ENCODE measurements at places on chromosomes 16 and 17.

DNA sequence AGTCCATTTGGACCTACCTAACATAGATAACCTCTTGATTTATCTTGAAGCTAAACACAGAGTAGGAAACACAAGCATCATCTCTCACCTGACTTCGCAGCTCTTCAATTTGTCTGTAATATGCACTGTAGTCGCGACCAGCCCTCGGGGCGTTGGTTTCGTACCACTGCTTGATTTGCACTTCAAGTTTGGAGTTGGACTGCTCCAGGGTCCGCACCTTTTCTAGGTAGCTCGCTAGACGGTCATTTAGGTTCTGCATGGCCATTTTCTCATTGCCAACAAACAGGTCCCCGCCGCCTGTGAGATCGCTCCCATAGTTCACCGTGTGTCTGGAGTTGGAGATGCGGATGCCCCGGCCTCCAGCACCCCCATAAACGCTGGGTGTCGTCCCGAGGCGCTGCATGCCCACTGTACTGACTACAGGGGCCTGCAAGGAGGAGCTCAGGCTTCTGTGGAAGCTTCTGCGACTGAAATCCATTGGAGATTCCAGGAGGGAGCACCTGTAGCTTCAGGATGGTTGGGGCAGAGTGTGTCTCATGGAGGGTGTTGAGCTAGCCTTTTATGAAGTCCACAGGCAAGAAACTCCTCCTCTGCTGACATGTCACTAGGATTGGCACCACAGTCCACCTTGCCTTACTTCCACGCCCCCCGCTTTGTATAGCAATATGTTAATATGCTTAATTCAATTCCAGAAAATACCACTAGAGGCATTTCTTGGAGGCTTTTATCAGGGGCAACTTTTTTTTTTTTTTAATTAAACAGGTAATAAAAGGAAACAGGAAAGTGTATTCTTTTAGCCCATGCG lies at the start of gene KRT20:
Gene KRT20 (minus strand): TSS at position 535 of the 805 bp plus-strand sequence. CDS start 57 bp downstream, at position 478.
- no peak for DNase-seq

DNA sequence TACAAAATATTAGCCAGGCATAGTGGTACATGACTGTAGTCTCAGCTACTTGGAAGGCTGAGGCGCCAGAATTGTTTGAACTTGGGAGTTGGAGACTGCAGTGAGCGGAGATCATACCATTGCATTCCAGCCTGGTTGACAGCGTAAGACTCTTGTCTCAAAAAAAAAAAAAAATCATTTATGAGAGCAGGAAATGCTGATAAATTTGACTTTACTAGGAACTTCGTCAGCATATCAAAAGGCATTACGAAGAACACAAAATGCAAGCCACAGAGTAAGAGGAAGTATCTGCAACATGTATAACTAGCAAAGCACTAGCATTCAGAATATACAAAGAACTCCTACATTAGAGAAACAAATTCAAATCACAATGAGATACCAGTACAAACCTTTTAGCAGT lies 279.3 kb downstream of the ZFHX3 start:
- DNase-seq, result no peak

GRCh38 chr16:12639044-12639443 lies 164.6 kb downstream of the CPPED1 start:
- DNase-seq, result no peak

DNA sequence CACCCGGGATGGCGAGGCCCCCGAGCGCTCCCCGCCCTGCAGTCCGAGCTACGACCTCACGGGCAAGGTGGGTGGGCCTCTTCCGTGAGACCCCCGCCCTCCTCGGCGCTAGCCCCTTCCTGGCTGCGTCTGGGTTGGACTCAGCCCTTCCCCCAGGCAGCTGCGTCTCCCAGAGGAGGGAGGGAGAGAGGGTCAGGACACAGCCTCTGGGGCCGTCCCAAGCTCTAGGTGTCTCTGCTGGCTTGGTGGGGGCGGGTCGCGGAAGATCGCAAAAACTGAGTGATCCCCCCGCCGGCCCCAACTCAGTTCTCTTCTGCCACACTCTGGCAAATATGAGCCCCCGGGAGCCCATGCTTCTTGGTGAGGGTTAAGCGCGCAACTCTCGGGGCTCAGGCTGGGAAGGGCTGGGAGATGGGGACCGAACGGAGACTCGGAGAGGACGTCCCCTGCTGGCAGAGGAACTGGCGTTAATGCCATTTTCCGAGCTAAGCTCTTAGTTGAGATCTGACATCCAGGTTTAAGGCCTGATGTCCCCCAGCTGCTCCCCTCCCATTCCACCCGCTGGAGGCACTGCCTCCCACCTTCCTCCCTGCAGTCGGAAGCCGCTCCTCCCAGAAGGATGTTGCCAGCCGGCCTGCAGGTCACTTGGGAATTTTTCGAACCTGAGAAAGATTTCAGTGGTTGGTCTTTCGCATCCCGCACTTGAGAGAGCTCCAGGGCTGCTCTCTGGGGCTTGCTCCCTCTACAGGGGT lies 419 bp downstream of the RAB37 start:
- DNase-seq, result peak; percentile 70

DNA sequence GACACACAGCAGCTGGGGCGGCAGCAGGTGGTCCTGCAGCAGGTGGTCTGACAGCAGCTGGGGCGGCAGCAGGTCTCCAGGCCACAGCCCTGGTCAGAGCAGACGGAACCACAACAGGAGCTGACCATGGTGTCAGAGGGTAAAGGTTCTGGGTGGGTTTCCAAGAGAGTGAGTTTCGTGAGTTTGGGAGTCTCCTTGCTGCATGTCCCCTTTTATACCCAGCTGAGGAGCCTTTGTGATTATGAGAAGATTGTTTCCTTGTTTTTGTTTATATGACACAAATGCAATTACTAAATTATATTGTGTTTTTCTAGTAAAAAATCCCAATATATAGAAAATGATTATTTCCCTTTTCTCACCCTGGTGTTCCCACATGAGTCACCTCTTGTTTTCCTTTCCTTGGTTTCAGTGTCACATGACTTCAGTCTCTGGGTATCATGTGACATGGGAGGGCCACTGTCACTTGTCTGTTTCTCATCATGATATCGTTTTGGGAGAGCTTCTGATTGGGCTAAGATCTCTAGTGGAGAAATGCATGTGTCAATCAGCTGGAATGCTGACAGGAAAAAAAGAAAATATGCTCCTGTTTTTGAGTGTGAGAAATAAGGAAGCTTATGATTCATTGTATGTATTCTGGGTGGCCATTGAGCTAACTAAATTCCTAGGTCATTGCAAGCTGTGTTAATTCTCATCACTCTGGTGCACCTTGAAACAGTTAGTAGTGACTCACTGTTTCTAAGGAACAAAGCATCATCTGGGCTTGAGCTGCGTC lies at the start of gene KRTAP4-6:
Gene KRTAP4-6 (minus strand): TSS at position 185 of the 772 bp plus-strand sequence. CDS start 57 bp downstream, at position 128.
- DNase-seq, result no peak

DNA sequence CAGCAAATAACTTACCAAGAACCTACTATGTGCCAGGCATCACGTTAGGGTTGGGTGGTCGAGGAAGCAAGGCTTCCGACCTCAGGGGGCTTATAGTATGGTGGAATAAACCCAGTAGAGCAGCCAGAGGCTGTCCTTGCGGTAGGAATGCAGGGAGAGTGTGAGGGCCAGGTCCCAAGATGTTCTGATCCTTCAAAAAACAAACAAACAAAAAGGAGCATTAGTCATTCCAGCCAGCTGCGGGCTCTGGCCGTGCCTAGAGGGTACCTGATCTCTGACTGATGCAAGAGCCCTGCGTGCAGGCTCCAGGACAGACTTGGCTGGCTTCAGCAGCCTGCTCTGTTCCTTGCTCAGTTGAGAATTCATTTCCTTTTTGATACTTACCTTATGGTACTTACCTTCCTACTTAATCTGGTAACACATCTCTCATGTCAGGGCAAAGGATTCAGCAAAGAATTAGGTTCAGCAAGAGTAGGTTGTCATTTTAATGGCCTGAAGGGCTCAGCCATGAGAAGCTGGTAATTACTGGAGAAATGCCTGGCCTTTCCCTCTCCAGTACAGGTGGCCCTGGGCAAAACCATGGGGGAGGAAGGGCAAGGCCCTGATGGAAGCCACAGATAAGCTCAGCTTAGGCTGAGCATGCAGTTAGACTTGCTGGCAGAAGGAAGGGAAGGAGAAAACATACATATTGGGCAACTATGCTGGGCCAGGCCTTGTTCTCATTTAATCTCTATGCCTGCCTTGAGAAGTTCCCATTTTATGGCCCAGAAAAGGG lies 18.4 kb downstream of the CYB5D2 start:
- DNase-seq, result no peak

GRCh38 chr16:48535831-48536613 lies 74.0 kb downstream of the N4BP1 start:
- DNase-seq, result peak; percentile 77

GRCh38 chr17:17950806-17951205 lies 21.4 kb downstream of the TOM1L2 start:
- DNase-seq, result no peak

GRCh38 chr16:89822188-89823086 lies 5.8 kb upstream of the SPIRE2 start:
- no peak for DNase-seq

DNA sequence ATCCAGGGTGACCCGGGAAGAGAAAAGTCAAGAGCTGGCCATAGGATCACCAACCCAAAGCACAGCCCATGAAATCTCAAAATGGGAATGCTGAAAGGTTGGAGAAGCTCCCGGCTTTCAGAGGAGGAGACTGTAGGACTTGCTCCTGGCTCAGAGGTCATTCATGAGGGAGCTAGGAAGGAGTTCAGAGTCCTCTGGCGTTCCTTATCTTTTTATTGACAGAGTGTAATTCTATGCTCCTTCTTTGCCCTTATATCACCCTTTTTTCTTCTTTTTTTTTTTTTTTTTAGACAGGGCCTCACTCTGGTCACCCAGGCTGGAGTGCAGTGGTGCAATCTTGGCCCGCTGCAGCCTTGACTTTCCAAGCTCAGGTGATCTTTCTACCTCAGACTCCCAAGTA lies 27.3 kb upstream of the CNOT1 start:
- DNase-seq, result no peak

GRCh38 chr16:48676836-48677235 lies 66.9 kb upstream of the N4BP1 start:
- no peak for DNase-seq

- DNase-seq, result no peak
Observed at GRCh38 chr16:75296606-75297005, 45.2 kb upstream of the BCAR1 start.

GRCh38 chr16:4426021-4426684 lies 485 bp downstream of the DNAJA3 start:
- DNase-seq, result peak; percentile 26

DNA sequence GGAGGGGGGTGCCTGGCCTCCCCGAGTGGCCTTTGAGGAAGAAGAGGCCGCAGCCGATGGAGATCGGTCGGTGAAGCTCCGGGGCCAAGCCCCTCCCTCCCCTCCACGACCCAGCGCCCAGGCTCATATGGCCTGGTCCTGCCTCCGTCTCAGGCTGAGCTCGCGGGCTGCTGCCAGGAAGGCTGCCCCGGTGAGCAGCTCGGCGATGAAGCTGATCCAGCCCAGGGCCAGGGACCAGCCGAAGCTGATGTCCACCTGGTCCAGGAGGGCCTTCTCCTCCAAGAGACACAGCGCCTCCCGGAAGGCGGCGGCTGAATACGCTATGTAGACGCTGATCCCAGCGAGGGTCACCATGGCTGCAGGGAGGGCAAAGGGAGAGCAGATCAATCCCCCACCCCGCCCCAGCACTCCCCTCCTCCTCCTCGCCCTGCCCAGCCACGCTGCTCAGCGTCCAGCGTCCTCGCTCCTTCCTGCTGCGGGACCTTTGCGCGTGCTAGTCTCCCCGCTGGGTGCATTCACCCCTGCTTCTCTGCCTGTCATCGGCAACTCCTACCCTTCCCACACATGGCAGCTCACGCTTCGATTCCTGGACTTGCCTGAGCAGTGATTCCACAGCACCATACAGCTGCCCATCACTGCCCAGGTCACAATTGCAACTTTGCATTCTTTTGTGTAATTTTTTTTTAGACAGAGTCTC lies 20.5 kb downstream of the TMEM114 start:
- DNase-seq, result no peak

- peak; percentile 64 for DNase-seq
Observed at GRCh38 chr16:56643080-56643778, 4.8 kb downstream of the MT1A start.

GRCh38 chr17:83092186-83092585 lies 12.8 kb downstream of the METRNL start:
- DNase-seq, result no peak

GRCh38 chr17:77802333-77802615 lies 156.2 kb upstream of the TNRC6C start:
- no peak for DNase-seq

- peak; percentile 43 for DNase-seq
Observed at GRCh38 chr16:2912330-2913199, 834 bp downstream of the FLYWCH1 start.

DNA sequence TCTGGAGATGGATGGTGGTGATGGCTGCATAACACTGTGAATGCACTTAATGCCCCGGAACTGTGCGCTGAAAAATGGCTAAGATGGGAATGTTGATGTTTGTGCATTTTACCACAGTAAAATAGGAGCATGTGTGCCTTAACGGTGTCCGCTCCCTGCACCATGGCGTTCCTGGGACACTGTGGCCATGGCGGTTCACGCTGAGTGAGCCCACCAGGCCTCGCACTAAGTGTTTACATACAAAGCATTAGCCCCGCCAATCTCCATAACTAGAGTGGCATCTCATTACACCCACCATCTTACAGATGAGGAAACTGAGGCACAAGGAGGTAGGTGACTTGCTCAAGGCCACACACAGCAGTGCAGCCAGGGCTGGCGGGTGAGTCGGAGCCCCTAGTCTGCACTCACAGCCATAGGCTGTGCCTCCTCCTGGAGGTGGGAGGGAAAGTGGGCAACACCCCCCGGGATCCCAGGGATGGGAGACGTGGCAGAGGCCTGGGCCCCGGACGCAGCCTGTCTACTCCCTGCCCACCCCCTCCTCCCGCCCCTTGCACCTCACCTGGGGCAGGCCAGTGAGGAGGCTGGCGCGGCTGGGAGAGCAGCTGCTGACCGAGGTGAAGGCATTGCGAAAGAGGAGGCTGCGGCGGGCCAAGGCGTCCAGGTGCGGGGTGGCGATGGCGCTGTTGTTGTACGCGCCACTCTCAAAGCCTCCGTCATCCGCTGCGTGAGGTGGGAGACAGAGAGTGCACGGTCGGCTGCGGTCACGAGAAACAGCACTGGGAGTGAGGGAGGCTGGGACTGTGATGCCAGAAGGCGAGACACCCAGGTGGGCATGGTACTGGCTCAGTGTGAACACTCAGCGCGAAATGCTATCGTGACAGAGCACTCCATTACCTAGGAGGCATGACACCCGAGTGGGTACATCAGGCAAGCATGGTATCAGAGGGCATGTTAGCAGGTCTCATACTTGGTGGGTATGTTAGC lies 3.4 kb downstream of the SGSH start:
- no peak for DNase-seq

- DNase-seq, result no peak
Observed at GRCh38 chr16:53232826-53233529, 178.2 kb downstream of the CHD9 start.

DNA sequence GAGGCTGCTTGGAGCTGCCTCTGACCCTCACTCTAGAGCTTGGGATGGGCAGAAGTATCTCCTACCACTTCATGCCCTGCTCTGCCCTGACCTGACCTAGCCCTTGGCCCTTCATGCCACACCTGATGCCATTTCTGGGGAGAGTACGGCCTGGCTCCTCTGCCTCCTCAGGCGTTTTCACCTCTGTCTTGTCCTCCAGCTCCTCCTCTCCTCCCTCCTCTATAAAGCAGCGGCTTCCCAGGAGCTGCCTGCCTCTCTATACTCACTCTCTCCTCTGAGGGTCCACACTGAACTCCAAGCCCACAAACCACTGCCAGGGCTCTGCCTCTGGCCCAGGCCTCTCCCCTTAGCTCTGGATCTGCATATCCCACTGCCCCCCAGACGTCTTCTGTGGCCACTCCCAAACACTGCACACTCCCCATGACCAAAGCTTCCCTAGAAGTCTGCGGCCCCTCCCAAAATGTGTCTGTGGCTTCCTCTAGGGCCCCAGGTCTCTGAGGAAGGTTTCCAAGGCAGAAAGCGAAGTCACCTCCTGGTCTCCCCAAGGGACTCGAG lies 52.6 kb downstream of the PITPNM3 start:
- DNase-seq, result no peak

- no peak for DNase-seq
Observed at GRCh38 chr17:61418449-61418848, 18.8 kb downstream of the TBX2 start.

All from GM13977 (cell line).